GM12878 (cell line): ENCODE measurements at places on chromosomes 2 and 18. TPM values are rescaled to one million over a fixed set of nuclear protein-coding genes. Genes with fewer than 3 reads are reported as not detected.

GRCh38 chr2:176599796-176600485 lies 330.7 kb downstream of the MTX2 start:
- H3K27me3 ChIP-seq, result no peaks in the 10 kb centered on the region; the same call in 1 of the 2 replicates
- H3K27ac ChIP-seq, result no peak overlapping the region
- no peaks in the 10 kb centered on the region for H3K4me1 ChIP-seq
- H3K4me3 ChIP-seq, result no peak overlapping the region
- no peak for DNase-seq

DNA sequence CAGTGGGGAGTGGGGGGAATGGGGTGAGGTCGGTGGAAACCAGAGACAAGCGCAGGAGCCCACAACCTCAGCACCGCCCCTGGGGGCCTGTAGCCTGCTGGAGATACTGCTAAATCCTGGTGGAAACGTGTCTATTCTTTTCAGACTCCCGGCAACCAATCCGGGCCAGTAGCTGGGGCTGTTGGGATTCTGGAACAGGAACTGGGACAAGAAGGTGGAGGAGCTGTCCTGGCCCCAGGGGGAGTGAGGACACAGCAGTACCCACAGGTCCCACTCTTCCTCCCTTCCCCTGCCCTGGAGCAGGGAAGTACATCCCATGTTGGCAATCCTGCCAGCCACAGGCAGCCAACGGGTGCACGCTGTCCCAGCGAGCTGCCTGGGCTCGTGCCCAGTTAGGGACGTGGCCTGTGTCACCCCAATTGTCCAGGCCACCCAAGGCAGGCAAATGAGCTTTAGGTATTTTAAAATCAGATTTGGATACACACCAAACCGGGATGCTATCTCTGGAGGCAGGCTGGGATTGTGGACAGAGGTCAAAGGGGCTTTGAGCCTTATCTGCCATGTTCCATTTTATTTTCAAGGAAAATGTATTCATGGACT lies 51.8 kb downstream of the HS1BP3 start:
- no peaks in the 10 kb centered on the region for H3K36me3 ChIP-seq
- no peak overlapping the region for H3K27ac ChIP-seq
- H3K27me3 ChIP-seq, result no peaks in the 10 kb centered on the region
- peaks cover 31% of the 10 kb centered on the region for H3K4me1 ChIP-seq

DNA sequence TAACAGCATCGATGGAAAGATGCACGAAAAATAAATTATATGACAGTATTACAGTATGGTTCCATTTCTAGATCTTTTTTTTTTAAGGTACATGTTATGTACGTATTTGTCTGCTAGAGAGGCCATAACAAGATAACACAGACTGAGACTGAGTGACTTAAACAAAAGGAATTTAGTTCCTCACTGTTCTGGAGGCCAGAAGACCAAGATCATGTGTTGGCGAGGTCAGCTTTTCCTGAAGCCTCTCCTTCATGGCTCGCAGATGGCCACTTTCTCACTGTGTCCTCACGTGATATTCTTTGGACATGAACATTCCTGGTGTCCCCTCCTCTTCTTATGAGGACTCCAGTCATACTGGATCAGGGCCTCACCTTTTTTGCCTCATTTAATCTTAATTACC lies 177.4 kb downstream of the CAPN13 start:
- no peaks in the 10 kb centered on the region for H3K36me3 ChIP-seq
- no peak for DNase-seq
- H3K4me3 ChIP-seq, result no peak overlapping the region
- H3K27ac ChIP-seq, result no peak overlapping the region

- peaks cover 3% of the 10 kb centered on the region; the same call in 1 of the 2 replicates for H3K4me1 ChIP-seq
- H3K27me3 ChIP-seq, result no peaks in the 10 kb centered on the region
- H3K27ac ChIP-seq, result no peak overlapping the region
- DNase-seq, result no peak
Observed at GRCh38 chr18:58593938-58594337, 35.0 kb downstream of the ALPK2 start.

DNA sequence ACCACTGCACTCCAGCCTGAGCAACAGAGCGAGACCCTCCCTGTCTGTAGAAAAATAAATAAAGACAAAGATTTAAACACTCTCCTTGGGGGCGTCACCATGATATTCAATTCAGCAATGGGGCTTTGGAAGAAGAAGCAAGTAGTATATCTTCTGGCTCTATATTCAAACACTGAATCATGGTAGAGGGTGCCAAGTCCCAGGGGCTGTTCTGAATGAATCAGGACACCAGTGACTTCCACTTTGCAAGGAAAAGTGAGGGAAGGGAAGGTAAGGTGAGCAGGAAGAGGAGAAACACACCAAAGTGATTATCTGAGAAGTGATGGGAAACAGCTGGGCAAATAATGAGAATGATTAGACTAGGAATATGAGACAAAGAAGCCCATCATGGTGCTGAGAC lies 80.5 kb downstream of the AAK1 start:
- H3K4me1 ChIP-seq, result peaks cover 5% of the 10 kb centered on the region
- H3K27me3 ChIP-seq, result no peaks in the 10 kb centered on the region
- no peak overlapping the region for H3K27ac ChIP-seq
- H3K4me3 ChIP-seq, result no peak overlapping the region

DNA sequence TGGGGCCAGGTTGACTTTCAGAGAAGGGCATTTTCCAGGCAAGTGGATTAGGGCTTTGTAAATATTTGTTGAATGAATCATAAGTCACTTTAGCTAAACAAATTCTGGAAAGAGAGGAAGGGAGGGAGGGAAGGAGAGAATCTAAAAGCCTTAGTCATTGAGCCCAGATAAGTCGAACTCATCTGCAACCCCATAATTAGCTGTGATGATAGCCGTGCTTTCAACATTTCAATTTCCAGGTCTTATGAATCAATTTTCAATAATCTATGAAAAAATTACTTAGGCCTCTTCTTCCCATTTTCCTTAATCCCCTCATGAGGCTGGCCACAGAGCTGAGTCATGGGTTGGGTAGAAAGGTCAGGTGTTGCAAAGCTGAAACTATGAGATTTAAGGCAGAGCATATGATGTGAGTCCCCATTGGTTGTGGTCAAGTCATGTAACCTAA lies 111.9 kb upstream of the MAPRE2 start:
- H3K36me3 ChIP-seq, result no peaks in the 10 kb centered on the region
- no peaks in the 10 kb centered on the region for H3K4me1 ChIP-seq
- H3K27ac ChIP-seq, result no peak overlapping the region
- DNase-seq, result no peak
- H3K27me3 ChIP-seq, result no peaks in the 10 kb centered on the region

DNA sequence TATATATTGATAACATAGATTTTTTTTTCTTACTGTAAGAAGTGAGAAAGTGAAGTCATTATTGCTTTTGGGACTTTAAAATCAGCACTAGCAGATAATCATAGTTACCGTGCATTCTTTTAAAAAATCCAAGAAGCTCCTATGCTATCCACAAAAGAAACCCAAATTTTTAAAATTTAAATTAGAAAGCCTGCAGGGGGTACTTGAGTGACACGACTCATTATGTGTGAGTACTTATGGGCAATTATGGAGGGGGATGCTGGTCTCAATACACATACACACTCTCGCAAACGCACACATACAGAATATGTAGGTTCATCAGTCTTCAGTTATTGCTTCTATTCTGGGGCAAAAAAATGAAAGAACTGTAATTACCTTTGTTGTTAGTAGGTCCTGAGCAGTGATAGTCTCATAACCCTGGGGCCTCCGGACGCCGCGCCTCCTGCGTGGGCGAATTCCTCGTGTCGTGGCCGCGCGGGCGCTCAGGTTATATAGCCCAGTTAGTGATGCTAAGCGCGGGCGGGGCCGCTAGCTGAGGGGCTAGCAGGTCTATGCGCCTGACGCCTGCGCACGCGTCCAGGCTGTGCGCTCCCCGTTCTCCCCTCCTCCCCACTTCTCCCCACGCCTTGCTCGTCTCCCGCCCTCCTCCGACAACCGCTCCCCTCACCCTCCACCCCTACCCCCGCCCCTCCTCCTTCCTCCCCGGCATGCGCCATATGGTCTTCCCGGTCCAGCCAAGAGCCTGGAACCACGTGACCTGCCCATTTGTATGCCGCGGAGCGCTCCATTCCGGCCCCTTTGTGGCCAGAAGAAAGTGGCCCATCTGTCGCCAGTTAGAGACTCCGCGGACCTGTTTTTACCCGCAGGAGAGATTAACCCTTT lies at the start of gene NEUROD1:
NEUROD1 (minus strand) TSS at position 463 of the 882 bp plus-strand sequence. CDS start 1,657 bp downstream, outside the sequence.
- no peaks in the 10 kb centered on the region for H3K4me1 ChIP-seq
- H3K36me3 ChIP-seq, result no peaks in the 10 kb centered on the region
- 0 out of 2 replicates have a peak within 1 kb of the TSS, but pooled peaks have one; percentile 55 for H3K4me3 ChIP-seq
- H3K27ac ChIP-seq, result no peak within 1 kb of the TSS
- no peak for DNase-seq
- H3K27me3 ChIP-seq, result peaks cover 49% of the 10 kb centered on the region

DNA sequence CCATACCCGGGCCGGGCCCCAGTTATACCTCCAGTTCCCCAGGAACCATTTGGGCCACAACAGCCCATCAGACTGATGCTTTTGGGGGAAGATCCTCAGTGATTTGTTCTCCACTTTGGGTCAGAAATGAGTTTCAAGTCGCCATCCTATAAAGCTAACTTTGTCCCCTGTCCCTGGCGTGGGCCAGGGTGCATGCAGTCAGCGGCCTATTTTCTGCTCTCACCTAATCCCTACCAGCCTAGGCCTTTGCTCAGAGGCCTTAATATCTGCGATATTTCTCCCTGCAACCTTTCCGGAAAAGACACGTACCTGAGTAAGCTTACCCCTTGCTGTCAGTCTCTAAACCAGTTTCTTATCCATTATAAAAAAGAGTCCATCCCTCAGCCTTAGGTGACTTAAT lies 7.2 kb downstream of the DNMT3A start:
- no peaks in the 10 kb centered on the region for H3K27me3 ChIP-seq
- no peak overlapping the region for H3K4me3 ChIP-seq
- DNase-seq, result no peak
- H3K4me1 ChIP-seq, result peaks cover 25% of the 10 kb centered on the region
- no peaks in the 10 kb centered on the region; the same call in 1 of the 2 replicates for H3K36me3 ChIP-seq

DNA sequence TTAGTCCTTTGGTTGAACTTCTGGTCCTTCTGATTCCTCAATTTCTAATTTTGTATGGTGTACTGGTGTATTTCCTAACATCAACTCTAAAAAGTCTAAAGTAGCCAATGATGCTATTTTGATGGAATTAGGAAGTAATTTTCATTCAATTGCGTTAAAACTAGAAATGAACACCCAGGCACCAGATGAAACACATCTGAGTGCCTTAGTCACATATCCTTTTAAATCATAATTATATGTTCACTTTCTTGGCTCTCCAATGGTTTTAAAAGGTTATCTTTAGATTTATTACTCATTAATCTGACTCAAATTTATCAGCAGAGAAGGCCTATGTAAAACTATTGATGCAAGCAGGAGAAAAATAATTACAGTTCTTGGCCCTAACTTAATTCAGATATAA lies 119.7 kb downstream of the GAREM1 start:
- DNase-seq, result no peak
- H3K4me1 ChIP-seq, result no peaks in the 10 kb centered on the region
- H3K27me3 ChIP-seq, result no peaks in the 10 kb centered on the region
- no peak overlapping the region for H3K27ac ChIP-seq
- no peak overlapping the region for H3K4me3 ChIP-seq
- H3K36me3 ChIP-seq, result no peaks in the 10 kb centered on the region

- H3K4me1 ChIP-seq, result no peaks in the 10 kb centered on the region
- no peak overlapping the region for H3K4me3 ChIP-seq
- H3K36me3 ChIP-seq, result no peaks in the 10 kb centered on the region
- no peaks in the 10 kb centered on the region for H3K27me3 ChIP-seq
- no peak for DNase-seq
Observed at GRCh38 chr2:1097101-1097500, 146.5 kb downstream of the SNTG2 start.

DNA sequence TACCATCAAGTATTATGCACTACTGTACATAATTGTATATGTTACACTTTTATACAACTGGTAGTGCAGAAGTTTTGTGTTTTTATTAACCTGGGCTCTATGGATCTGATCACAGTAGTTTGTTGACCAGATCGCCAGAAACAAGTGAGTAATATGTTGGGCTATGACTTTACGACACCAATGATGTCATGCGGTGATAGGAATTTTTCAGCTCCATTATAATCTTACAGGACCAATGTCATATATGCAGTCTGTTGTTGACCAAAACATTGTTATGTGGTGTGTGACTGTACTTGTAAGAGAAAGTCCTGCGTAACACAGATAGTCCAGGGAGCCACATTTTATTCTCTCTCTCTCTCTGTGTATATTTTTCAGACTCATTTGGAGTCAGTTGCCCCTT lies 4.5 kb upstream of the ACOXL start:
- peaks cover 12% of the 10 kb centered on the region; the same call in 1 of the 2 replicates for H3K27me3 ChIP-seq
- H3K36me3 ChIP-seq, result no peaks in the 10 kb centered on the region
- no peak overlapping the region for H3K4me3 ChIP-seq
- DNase-seq, result no peak
- H3K27ac ChIP-seq, result no peak overlapping the region
- no peaks in the 10 kb centered on the region for H3K4me1 ChIP-seq

GRCh38 chr2:69724540-69725159 lies 17.3 kb upstream of the ANXA4 start:
- no peak overlapping the region for H3K27ac ChIP-seq
- H3K36me3 ChIP-seq, result no peaks in the 10 kb centered on the region
- H3K4me3 ChIP-seq, result peak overlapping the region; percentile 69; the same call in 1 of the 2 replicates
- no peaks in the 10 kb centered on the region for H3K27me3 ChIP-seq

GRCh38 chr2:9941196-9941995 lies 10.1 kb upstream of the GRHL1 start:
- H3K4me1 ChIP-seq, result peaks cover 6% of the 10 kb centered on the region; the same call in 1 of the 2 replicates
- DNase-seq, result no peak
- H3K36me3 ChIP-seq, result no peaks in the 10 kb centered on the region
- no peak overlapping the region for H3K4me3 ChIP-seq

DNA sequence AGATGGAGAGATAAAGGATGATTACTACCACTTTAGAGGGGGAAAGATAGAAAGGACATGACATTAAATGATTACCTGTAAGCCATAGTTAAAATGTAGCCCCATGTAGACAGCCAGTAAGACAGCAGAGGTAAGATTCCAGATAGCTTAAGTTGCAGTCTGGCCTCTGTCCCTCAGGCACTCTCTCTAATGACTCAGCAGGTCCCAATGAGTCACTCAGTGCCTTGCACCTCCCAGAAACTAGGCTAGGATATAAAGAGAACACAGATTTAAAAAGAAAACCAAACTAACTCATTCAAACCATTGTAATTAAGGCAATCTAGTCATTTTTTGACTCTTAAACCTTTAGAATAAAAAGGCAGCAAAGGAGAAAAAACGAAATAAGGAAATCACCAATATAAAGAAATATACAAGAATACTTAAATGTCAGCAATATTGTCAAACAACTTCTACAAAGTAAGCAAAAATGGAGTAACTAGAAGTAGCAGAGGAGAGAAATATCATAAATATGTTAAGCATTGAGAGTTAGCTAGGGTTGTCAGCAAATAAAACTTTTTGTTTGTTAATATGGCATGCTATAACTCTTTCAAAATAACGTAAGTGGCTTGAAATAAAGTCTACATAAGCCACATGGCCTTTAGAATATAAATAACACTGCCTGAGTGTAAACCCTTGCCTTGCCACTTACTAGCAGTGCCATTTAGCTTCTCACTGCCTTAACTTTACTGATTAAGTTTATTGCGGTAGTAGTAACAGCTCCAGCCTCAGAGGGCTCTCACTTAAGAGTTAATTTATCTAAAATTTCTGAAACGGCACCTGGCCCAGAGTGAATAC lies 48.5 kb downstream of the SOCS6 start:
- H3K4me1 ChIP-seq, result no peaks in the 10 kb centered on the region
- H3K4me3 ChIP-seq, result no peak overlapping the region
- no peaks in the 10 kb centered on the region for H3K36me3 ChIP-seq
- H3K27ac ChIP-seq, result no peak overlapping the region

Gene IL36G
- total RNA-seq, result not detected in 2 replicates

Gene GPAT2
- total RNA-seq, result not detected in 2 replicates

Gene CD28
- 0.16 and 0.23 TPM in 2 replicates for total RNA-seq

Gene AMER3
- total RNA-seq, result not detected in 2 replicates

Gene NYAP2
- total RNA-seq, result not detected in 2 replicates

Gene SP9
- not detected in 2 replicates for total RNA-seq

Gene GPR45
- total RNA-seq, result not detected in 2 replicates

Gene APLF
- 1.9 TPM in 2 replicates for total RNA-seq

Gene DYNAP
- not detected in 2 replicates for total RNA-seq

Gene ANKRD62
- not detected in 2 replicates for total RNA-seq

Gene SAG
- total RNA-seq, result 0.69 TPM in 1 of 2 replicates, not detected in the other
